Chondrocyte (in vitro differentiated cells): ENCODE measurements at places on chromosomes 7 and 10.

- DNase-seq: no peak
Measured at GRCh38 chr7:74292757-74293576, 3.8 kb downstream of the CLIP2 start.

- DNase-seq: no peak
Measured at GRCh38 chr10:63547628-63548360, 26.6 kb downstream of the REEP3 start.

DNA sequence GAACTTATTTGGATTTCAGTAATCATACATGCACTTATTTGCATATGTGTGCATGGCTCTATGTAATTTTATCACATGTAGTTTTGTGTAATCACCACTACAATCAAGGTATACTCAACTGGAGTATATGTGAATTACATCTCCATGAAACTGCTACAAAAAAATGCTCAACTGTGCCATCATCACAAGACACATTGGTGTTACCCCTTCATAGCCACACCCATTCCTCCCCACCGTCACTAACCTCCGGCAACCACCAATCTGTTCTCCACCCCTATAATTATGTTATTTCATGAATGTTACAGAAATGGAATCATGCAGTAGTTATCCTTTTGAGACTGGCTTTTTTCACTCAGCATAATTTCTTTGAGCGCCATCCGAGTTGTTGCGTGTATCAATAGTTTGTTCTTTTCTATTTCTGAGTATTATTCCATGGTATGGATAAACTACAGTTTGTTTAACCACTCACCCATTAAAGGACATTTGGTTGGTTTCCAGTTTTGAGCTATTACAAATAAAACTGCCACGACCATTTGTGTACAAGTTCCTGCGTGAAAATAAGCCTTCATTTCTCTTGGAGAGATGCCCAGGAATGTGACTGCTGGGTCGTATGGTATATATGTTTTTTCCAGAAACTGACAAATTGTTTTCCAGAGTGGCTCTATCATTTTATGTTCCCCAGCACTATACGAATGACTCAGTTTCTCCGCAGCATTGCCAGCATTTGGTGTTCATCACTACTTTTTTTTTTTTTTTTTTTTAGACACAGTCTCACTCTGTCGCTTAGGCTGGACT, 11.3 kb upstream of the SMO start:
- DNase-seq: no peak

DNA sequence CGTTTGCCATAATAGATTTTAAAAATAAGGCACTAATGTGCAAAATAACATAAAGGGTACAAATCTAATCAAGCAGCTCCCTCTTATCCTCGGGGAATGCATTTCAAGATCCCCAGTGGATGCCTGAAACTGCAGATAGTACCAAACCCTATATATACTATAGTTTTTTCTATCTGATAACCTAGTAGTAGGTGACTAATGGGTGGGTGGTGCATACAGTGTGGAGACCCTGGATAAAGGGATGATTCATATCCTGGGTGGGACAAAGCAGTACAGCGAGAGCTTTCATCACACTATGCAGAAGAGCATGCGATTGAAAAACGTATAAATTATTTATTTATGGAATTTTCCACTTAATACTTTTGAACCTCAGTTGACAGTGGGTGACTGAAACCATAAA, 464.5 kb downstream of the GRID1 start:
- no peak for DNase-seq

GRCh38 chr10:93143281-93143680, 69.6 kb downstream of the CYP26A1 start:
- DNase-seq: no peak

DNA sequence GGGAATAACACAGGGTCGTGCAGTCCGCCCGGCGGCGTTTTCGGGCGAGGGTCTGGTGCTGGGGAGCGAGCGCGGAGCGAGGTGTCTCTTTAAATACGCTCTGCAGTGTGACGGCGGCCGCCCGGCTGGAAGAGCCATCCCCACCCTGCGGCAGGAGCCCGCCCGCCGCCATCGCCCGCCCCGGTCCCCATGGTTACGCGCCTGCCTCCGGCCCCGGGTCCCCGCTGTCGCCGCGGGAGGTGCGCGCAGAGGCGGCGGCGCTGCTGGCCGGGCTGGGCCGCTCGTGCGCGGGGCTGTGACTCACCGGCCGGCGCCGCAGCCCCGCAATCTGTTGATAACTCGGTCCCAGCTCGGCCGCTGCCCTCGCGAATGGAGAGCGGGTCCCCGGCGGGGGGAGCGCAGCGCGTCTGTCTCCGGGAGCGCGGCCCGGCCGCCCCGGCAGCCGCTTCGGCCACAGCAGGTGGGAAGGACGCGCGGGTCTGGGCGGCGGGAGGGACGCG, at the start of gene ADGRA1:
Gene ADGRA1, plus strand, starts transcription at position 246 of the 500 bp plus-strand sequence. CDS start 986 bp downstream, outside the sequence.
- no peak for DNase-seq

DNA sequence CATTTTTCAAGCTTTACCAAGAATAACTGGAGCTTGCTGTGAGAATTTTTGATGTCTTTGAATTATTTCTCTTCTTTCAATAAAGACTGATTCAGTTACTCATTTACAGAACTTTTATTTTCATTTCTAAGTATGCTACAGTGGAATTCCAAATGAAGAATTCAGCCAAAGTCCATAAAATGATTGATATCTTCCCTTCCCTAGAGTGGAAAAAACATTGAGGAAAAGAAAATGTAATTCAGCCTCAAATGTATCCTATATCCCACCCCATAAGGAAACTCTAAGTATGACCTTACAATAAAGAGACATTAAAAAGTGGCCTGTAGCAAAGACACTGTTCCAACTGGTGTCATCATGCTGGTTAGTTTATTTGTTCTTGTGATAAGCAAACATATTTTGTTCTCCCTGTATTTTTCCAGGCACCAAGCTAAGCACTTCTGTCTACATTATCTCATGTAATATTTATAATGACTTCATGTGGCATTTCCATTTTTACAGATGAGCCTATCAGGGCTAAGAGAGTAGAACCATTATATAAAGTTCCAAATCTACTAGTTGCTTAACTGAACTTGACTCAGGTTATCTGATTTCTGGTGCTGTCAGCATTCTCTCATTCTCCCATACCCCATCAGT, 450.4 kb downstream of the NEBL start:
- no peak for DNase-seq

- no peak for DNase-seq
Measured at GRCh38 chr7:29135846-29136245, 10.5 kb downstream of the CPVL start.

DNA sequence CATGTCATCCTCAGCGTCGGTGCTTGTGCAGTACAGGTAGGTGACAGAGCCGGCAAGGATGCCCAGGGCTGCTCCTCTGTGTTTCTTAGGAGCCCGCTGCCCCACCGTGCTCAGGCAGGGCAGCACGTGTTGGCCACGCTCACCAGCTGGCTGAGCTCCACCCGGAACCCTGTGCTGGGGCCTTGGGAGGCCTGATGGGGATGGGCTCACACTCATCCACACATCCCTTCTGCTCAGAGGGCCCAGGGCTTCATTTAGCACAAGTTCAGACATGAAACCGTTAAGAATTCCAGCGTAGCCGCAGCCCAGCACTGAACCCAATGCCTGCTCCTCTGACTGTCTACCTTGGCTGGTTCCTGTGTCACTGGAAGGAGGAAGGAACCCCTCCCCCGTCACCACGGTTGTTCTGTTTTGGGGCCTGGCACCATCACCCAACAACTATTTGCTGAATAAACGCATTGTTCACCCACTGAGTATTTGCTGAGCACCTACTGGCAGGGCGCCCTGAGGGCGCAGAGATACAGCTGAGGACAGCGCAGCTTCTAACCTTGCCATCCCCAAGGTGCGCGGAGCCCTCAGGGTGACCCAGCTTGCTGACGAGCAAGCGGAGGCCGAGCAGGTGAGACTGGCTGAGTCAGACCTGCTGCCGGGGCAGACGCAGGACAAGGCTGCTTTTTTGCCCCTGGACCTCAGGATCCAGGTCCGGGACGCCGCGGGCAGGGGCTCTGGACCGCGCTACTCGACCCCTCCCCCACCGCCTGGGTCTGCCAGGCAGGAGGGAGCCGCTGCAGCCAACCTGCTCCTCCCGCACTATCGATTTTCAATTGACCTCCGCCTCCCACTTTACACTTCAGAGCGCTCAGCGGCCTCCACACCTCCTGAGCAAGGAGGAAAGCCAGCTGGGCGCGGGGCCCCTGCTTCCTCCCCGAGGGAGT, 50.6 kb upstream of the RET start:
- peak; percentile 78 for DNase-seq

GRCh38 chr7:90984692-90985091, 279.5 kb upstream of the FZD1 start:
- no peak for DNase-seq

DNA sequence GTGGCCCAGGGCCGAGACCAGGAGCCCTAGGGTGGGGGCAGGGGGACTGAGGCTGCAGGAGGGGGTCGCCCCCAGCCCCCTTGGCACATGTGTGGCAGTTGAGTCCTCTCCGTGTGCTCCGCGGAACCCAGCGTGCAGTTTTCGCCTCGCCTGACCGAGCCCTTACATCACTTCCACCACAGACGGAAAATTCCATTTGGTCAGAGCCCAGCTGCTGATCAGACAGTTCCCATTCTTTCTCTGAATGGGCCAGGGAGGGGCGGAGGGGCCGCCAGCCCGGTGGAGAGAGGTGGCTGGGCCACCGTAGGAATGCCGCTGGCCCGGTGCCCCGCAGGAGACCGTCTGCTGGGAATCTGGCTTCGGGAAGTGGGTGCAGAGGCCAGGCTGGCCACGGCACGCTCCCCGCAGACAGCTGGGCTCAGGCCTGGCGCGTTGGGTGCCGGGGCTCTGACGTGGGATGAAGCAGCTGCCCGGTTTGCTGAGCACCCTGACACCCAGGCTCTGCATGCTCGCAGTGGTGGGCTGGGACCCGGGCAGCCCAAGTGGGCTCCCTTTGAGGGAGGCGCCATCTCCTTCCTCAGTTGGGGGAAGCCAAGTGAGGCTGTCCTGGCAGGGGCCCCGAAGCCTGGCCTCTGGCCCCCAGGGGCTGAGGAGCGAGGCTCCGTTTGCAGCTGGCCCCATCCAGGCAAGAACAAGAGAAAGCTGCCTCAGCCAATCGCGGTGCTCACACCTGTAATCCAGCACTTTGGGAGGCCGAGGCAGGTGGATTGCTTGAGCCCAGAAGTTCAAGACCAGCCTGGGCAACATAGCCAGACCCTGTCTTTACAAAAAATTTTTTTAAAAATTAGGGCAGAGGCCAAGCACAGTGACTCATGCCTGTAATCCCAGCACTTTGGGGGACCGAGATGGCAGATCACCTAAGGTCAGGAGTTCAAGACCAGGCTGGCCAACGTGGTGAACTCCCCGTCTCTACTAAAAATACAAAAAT, 9.9 kb downstream of the TTYH3 start:
- DNase-seq: no peak

DNA sequence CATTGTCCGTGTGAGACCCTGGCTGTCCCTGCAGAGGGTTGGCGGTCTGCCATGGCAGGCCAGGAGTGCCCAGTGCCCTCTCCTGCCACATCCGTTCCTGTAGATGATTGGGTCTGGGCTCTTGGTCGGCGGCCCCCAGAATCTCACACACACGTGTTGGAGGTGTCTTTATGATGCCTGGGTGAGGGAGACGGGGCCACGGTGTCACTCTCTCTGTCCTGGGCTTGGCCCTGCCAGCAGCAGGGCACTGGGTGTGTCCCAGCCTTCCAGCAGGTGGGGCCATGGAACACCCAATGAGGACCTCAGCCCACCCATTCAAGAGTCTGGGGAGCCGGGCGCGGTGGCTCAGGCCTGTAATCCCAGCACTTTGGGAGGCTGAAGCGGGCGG, 30.2 kb downstream of the UNC5B start:
- peak; percentile 68 for DNase-seq

DNA sequence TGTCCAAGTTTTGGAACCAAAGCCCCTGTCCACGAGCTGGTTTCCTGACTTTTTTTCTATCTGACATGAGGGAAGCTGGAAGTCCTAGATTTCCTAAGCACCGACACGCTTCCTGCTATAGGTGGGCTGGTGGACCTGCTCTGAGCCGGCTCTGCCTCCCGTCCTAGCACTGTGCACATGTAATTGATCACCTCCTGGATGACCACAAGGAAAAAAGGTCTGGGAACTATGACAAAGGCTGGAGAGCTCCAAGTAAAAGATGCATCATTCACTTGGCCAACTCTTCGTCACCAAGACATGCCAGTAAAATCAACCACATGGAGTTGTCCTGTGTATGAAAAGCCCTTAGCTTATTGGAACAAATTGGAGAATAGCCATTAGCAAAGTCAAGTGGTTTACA, 104.8 kb downstream of the ITIH5 start:
- DNase-seq: no peak

DNA sequence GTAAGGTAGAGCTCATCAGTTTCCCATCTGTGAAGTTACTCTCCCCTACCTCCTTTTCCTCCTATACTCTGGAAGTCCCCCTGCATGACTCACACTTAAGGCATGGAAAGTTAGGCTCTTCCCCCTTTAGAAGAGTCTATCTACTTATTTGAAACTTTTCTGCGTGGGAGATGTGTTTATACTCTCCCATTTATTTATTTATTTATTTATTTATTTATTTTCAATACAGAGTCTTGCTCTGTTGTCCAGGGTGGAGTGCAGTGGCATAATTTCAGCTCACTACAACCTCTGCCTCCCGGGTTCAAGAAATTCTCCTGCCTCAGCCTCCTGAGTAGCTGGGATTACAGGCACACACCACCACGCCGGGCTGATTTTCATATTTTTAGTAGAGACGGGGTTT, 107.5 kb upstream of the JCAD start:
- DNase-seq: no peak

- DNase-seq: peak; percentile 51
Measured at GRCh38 chr7:128399991-128400390, 9.8 kb downstream of the IMPDH1 start.
